ENCODE measurements at places on chromosomes 6 and 20.

GRCh38 chr6:23890543-23891227 lies 235.3 kb upstream of the NRSN1 start:
- no peak for DNase-seq

DNA sequence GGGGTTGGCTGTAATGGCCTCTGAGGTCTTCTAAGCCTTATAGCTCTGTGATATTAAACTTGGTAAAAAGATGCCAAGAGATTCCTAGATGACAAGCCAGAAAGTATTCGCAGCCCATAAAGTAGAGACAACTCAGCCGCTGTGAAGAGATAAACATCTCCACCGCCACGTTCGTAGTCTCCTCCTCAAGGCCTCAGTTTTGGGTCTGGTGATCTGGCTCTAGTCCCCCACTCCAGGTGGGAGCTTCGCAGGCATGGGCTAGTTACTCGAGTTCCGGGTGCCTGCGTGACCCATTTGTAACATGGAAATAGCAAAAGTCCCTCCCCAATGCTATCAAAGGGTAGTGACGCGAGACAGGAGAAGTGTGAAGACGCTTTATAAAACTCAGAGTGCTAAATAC lies 28.3 kb upstream of the AFDN start:
- DNase-seq, result no peak

DNA sequence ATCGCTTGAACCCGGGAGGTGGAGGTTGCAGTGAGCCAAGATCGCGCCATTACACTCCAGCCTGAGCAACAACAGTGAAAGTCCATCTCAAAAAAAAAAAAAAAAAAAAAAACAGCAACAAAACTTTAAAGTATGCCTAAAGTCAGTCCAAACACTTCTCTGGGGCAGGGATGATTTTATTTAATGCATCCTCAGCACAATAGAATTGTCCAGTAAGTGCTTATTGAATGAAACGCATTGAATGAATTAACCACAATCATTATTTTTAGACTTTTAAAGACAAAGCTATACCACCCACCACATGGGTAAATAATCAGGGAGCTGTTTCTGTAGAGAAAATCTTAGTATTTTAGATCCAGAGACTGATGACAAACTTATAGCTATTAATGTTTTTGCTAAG lies 16.6 kb upstream of the CTAGE9 start:
- DNase-seq, result no peak

DNA sequence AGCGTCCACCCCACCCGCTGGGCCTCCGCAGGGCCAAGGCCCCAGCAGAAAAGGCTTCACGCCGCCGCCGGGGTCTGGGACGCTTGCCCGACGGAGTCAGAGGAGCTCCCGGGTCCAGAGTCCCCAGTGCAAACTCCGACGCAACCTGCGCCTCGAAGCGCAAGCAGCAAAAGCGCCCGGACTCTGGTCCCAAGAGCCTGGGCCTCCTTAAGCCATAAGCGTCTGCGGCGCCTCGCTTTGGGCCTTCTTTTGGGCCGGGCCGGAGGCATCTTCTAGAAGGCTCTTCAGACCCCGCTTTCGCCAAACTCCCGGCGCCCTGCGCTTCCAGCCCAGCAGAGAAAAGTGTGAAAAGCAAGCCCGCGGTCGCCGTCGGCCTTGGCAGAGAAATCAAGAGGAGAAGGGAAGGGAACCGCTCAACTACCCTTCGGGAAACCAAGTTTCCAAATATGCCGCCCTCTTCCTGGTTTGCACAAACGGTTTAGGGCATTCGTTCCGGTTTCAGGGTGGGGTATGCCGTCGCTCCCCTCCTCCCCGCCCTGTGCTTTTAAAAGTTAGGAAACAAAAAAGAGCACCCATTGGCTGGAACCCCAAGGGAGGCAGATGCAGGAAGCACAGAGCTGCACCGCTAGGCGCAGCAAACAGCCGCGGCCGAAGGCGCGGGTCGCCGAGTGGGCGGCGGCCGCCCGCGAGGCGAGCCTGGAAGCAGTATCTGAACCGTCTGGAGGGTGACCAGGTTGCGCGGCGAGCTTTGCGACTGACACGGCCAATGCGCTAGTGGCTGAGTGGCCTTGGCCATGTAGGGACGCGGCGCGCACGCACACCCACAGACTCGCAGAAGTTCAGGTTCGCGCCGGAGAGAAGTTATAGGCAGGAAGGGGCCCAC lies 1.2 kb downstream of the TBX18 start:
- no peak for DNase-seq

DNA sequence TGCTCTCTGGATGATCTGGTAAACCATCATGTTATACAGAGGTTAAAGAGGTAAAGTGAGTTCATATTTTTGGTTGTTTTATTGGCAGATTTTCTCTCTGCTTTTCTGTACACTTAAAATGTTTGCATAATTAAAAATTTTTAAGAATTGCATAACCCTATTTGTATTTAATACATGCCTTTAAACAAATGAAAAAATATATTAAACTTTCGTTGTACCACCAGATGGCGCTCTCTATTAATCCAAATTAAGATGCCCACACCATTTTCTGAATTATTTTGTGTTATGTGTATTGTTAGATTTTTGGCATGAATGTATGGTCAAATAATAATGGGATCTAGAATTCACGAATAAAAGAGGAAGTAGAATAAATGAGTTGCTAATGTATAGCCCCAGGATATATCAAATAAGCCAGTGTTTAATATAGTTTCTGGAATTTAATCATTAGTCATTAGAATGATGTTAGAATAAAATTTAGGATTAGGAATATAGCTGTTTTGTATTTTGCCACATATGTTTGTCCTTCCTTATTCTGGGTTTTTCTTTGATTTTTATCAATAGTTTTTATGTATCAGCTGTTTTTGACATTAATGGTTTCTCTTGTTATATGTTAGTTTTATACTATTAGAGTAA lies 38.9 kb downstream of the SMAP1 start:
- no peak for DNase-seq

GRCh38 chr6:31948753-31949413 lies 3.0 kb downstream of the CFB start:
- no peak for DNase-seq

- no peak for DNase-seq
These were observed 314.9 kb downstream of the ALDH8A1 start for GRCh38 chr6:134634966-134635365.

DNA sequence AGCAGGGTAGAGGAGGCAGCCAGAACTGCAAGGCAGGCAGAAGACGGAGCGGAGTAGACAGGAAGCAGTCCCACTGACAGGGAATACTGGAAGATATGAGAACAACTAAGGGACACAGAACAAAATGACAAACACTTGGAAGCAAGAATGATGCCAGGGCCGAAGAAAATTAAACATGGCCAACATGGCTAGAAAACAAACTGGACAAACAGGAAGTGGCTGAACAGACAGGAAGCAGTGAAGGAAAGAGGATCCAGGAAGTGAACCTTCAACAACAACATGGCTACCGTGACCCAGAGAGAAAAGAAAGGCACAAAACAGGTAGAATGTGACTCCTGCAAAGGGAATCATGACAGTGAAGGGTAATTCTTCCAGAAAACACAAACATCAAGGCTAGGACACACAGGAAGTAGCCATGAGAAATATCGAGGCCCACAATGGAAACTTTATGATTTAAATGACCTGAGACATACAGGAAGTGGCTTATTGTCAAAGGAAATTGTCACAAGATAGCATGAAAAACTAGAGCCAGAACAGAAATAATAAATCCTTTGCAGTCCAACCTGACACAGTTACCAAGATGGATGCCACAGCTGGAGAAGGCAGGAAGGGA lies 9.1 kb downstream of the COL11A2 start:
- DNase-seq, result no peak

- DNase-seq, result no peak
These were observed 49.3 kb upstream of the INSM1 start for GRCh38 chr20:20318365-20319161.

DNA sequence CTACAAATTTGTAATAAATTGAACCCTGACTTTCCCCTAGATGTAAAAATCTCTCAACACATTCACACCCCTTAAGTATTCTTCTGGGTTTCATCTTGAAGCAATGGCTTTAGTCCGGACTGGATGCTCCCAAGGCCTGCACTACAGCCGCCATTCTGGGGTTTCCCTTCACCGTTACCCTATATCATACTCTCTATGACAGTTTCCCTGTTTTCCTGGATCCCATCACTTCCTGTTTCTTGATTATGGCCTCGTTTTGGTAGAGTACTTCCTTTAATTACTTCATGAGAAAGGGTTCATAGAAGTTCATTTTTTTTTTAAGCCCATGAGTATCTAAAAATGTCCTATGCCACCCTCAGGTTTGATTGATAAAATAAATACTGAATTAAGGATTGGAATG lies 11.7 kb downstream of the FIG4 start:
- no peak for DNase-seq

GRCh38 chr20:57091748-57092111 lies 174.7 kb downstream of the BMP7 start:
- no peak for DNase-seq

- DNase-seq, result no peak
These were observed 426.7 kb upstream of the ID4 start for GRCh38 chr6:19410481-19410880.

DNA sequence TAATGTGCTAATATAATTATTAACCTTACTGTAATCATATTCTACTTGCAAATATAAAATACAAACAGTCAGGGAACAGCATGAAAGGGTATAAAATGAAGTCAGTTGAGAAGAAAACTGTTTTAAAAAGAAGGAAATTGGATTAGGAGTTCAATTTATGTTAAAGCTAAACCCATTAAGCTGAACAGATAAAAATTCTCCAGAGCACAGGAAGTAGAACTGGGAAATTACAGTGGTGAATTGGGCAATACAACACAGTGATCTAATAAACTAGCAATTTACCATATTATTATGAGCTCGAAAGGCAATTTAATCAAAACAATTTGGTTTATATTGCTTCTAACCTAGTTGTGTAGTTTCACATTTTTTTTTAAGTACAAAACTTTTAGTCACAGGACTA lies 407.4 kb upstream of the RGS17 start:
- DNase-seq, result no peak

GRCh38 chr6:160391419-160392116 lies 43.4 kb downstream of the SLC22A3 start:
- DNase-seq, result peak; percentile 97

DNA sequence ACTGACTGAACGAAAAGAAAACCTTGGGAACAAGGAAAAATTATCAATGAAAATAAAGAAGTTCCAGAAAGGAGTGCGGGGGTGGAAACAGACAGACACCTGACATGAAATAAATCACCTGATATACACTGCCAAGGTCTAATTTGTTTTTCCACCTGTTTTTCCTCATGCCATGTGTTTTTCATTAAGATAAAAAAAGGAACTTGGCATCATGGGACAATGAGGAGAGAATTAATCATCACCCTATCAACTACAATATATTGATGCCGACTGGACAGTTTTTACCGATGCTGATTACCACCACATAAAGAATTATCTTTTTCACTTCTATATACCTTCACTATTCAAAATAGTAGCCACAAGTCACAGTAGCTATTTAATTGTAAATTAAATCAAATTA lies 233.2 kb downstream of the ARHGAP18 start:
- no peak for DNase-seq

GRCh38 chr6:33297956-33298772 lies 578 bp downstream of the RGL2 start:
- DNase-seq, result peak; percentile 73

DNA sequence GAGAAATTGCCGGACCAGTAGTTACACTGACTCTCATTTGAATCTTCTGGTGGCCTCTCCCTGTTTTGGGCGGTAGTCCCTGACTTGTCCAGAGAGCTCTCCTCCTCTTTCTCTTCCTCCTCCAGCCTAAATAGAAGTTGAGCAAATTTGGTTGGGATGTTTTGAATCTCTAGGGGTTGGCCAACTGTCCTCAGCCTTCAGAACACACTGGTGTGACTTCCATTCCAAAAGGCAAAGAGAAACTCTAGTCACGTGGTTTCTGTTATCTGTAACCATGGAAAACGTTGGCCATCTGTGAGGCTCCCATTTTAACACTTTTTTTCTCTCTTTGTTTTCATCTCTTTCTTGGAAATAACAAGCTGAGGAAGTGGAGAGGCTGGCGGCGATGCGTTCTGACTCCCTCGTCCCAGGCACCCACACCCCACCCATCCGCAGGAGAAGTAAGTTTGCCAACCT lies 275.3 kb downstream of the TBC1D7 start:
- no peak for DNase-seq

GRCh38 chr6:21131406-21131805 lies 462.1 kb upstream of the SOX4 start:
- no peak for DNase-seq

DNA sequence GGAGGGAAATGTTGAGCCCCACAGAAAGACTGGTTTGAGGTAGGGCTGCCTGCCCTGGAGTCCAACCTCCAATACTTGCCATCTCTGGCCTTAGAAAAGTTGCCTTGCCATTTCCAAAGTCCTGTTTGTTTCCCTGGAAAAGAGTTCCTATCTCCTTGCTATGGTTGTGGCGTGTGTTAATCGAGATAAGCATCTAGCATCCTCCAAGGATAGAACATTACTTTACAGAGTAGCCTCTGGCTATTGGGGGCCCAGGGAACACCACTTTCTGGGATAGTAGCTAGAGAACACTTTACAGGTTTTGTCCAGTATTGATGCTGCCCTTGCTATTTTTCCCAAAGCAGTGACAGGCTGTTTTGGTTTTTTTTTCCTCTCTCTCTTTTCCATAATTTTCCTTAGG lies 57.4 kb upstream of the SASH1 start:
- no peak for DNase-seq

DNA sequence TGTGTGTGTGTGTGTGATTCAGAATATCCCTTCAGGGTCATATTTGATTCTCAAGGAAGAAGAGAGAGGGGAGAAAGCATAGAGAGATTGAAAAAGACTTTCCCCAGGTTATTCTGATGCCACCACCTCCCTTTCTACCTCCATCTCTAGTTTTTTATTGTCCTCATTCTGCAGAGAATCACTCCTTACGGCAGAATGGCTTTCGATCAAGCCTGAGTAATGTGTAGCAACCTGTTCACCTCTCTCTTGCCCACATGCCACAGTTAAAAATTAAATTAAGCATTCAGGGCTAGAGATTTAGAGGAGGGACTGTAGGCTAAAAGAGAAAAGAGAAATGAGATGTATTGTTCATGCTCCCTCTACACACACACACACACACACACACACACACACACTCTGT lies 18.1 kb downstream of the KLHL32 start:
- no peak for DNase-seq

- no peak for DNase-seq
These were observed 28.9 kb downstream of the CNKSR3 start for GRCh38 chr6:154481521-154482013.

GRCh38 chr6:4660377-4661321 lies 115.6 kb upstream of the CDYL start:
- no peak for DNase-seq

DNA sequence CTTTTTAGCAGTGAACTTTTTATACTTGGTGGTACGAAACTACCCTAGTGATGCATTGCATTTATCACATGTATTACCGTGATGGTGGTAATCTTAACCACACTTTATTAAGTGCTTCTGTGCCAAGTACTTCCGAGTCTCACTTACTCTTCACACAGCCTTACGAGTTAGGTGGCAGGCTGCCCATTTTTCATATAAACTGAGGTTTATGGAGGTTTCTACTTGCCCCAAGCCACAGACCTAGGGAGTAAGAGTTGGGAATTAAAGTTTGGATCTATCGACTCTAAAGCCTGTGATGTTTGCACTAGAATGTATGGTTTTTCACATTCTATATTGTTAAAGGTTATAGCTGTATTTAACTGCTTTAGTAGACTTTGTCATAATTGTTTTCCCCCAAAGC lies 5.5 kb upstream of the PABPC1L start:
- no peak for DNase-seq

GRCh38 chr20:47544852-47545251 lies 43.2 kb downstream of the NCOA3 start:
- no peak for DNase-seq
